Stimulated activated naive CD8-positive, alpha-beta T cell treated with anti-CD3 and anti-CD28 coated beads, Interleukin-15, Interleukin-2, amounts not matched to agents 100 U/mL and 50 U/mL, for 24 hours (primary cell): ENCODE measurements at places on chromosomes 1 and 21.

DNA sequence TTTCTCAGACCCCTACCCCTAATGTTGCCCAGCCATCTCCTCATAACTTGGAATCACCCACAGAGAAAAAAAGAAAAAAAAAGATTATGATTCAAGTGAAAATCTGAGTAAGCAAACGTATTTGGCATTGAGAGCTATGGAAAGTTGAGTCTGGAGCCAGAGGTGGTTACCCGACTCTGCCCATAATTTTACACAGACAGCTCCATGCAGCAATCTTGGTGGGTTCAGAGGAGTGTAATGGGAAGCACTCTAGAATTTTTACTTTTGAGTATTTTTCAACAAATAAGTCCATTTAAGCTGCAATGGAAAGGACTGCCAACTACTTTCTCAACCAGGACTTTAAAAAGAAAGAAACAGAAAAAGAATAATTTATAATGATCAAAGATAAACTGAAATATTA is 62.7 kb downstream of the ZC3H11B start:
- no peak for DNase-seq

DNA sequence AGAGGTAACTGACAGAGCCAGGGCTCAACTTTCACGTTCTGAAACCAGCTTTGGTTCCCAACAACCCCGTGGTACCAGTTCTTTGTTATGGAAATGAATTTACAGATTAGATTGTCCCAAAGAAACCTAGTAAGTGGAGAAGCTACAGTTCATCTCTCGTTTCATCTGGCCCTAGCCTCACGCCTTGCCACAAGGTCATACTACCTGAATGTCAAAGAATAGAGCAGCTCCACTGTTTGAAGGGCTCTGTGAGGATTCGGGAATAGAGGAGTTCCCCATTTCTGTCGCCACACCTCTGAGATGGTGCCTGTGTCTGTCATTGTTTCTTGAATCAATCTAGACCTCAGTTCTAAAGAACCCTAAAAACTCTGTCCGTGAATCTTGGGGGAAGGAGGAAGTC is 15.0 kb upstream of the CDC42 start:
- no peak for DNase-seq

- no peak for DNase-seq
Measured at GRCh38 chr21:28960245-28960644, 32.4 kb downstream of the LTN1 start.

DNA sequence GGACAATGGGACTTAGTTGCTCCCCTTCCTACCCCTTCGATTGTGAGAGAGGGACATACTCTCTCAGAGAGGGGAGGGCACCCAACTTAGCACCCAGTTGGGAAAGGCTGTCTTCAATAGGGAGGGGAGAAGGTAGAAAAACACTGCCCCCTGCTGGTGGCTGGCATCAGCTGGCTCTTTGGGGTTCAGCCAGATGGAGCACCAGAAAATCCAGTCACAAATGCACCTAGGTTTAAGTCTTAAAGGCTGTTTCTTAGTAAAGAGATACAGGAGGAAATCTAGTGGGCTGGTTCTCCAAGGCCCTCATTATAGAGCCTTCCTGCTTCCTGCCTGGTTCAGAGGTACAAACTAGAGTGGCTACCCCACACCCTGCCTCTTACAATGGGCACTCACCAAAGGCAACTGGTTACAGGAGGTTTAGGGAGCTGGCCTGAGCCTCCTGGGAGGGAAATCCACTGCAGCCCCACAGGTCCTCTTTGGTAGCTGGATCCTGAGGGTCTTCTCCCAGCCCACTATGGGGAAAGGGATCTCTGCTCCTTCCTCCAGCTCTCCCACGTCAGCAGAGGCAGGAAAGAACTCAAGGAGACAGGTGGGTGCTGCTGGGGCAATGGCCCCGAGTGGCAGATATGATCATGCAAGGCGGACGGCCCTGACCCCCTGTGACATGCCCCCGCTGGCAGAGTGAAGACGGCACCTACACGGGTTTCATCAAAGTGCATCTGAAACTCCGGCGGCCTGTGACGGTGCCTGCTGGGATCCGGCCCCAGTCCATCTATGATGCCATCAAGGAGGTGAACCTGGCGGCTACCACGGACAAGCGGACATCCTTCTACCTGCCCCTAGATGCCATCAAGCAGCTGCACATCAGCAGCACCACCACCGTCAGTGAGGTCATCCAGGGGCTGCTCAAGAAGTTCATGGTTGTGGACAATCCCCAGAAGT is 28.3 kb downstream of the EIF2D start:
- DNase-seq = peak; percentile 90

- no peak for DNase-seq
Measured at GRCh38 chr1:175802407-175803123, 59.2 kb upstream of the TNR start.

DNA sequence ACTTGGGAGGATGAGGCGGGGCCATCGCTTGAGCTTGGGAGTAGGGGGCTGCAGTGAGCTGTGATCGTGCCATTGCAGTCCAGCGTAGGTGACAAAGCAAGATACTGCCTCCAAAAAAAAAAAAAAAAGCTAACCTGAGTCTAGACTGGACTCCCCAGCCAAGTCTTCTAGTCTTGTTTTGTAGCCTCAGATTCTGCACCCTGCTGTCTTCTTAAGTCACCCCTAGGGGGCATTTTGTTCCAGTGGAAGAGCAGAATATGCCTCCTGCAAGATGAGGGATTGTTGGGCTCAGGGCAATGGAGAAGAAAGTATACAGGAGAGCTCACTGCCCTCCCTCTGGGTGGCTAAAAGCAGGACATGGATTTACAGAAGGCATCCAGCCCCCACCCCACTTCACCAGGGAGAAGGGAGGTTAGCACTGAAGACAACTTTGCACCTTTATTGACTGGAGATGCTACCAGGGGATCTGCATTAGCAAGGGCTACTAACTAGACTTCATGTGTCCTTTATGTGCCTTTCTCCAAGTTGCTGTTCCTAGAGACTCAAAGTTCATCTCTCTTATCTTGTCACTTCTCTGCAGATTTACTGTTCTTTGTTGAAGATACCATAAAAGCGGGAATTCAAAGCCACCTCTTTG is 15.3 kb upstream of the RNF187 start:
- DNase-seq = no peak

DNA sequence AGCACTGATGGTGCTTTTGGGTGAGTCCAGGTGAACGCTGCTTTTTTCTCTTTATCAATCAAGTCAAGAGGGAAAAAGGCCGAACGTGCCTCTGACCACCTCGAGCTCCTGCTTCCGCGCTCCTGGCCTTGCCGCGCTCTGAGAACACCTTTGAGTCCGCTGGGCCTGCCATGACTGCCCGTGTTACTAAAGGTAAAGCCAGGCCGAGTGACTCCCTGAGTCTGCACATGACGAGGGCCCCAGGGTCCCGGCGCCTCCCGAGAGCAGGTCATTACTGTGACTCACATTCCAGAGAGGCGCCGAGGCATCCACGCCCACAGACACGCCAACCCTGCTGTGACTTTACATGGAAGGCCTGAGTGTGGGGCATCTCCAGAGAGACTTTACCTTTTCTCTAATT is 11.1 kb downstream of the POFUT2 start:
- no peak for DNase-seq
